ENCODE measurements at places on chromosomes 5 and 9. TPM values are rescaled to one million over a fixed set of nuclear protein-coding genes. Genes with fewer than 3 reads are reported as not detected.

DNA sequence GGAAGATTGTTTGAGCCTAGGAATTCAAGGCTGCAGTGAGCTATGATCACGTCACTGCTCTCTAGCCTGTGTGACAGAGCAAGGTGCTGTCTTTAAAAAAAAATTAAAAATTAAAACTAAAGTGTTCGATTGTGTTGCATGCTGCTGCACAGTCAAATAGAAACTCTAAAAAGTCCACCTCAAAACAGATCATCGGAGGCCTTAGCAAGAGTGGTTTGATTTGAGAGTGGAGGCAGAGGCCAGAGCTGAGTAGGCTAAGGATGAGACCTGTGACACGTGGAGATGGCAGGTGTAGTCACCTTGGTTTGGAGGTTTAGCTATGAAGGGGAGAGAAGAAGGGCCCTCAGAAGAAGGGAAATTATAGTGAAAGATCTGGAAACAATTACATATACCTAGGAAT, 2.8 kb upstream of the PTPDC1 start:
- DNase-seq: no peak

The SPACA9 gene
- total RNA-seq: 10.4 TPM

GRCh38 chr5:113276001-113276400, 158.8 kb downstream of the TSSK1B start:
- DNase-seq: no peak

The GFRA3 gene
- 2.2 TPM for total RNA-seq

The CD180 gene
- total RNA-seq: 1.6 TPM
